Stimulated activated CD4-positive, alpha-beta T cell treated with anti-CD3 and anti-CD28 coated beads, TNF-alpha, amount 100 ng/mL, for 1 hour (primary cell): ENCODE measurements at places on chromosomes 4 and X.

DNA sequence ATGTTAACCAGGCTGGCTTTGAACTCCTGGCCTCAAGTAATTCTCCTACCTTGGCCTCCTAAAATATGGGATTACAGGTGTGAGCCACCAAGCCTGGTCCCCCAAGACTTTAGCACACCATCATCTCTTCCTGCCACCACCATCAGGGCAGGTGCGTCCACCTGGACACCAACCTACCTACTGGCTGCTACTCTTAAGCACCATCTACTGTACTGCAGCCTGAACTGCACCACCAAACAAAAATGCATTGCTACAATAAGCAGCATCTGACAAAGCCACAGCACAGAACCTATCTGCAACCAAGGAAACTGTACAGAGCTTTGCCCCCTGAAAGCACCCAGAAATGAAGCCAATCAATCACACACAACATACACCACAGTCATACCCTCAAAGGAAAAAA is 139.7 kb downstream of the EFHC2 start:
- no peak for DNase-seq

DNA sequence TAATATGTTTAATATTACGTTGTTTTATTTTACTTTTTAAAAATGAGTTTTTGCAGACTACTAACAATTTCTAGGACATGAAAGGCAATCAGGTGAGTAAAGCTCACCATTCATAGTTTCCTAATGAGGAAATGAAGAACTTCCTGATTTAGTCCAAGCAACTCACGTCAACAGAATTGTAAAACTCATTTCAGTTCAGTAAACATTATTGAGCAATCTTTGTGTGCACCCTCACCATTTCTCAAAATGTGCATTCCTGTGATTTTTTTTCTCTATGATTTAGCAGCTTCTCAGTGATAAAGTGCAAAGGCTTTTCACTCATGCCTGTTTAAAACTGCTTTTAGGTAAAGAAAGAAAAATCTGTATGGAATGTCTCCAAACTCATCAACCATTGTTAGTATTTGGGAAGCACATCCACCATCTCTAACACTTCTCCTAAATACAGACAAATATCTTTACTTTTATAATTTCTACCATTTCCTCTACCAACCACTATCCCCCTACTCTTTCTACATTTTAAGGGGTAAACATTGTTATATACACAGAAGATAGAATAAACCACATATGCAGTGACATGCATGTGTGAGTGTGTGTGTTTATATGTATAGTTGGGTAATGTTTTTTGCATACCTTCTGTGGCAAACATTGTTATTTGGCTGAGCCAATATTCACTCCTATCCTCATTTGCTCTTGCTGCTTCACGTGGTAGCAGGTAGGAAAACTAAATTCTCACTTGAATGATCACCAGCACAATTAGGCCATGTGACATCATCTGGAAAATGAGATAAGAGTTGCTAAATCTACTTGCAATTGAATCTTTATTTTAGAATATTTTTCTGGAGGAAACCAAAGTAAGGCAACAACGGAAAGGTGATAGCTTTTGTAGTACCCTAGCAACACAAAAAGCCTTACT is 54.7 kb upstream of the PRDM8 start:
- no peak for DNase-seq

DNA sequence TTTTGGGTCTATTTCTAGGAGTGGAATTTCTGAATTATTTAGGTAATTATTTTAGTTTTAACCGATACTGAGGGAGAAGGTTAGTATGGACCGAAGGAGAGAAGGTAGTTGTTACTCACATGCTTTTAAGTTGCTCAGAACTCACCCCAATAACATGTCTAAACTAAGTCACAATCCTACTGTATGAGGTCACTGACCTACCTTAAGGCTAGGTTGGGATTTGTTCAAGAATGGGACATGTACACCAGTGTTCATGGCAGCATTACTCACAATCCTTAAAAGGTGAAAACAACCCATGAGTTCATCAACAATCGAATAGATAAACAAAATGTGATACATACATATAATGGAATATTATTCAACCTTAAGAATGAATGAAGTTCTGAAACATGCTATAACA is 90.5 kb downstream of the MSN start:
- DNase-seq, result no peak

- DNase-seq, result no peak
Observed at GRCh38 chr4:120685756-120686278, 236.7 kb downstream of the PRDM5 start.

DNA sequence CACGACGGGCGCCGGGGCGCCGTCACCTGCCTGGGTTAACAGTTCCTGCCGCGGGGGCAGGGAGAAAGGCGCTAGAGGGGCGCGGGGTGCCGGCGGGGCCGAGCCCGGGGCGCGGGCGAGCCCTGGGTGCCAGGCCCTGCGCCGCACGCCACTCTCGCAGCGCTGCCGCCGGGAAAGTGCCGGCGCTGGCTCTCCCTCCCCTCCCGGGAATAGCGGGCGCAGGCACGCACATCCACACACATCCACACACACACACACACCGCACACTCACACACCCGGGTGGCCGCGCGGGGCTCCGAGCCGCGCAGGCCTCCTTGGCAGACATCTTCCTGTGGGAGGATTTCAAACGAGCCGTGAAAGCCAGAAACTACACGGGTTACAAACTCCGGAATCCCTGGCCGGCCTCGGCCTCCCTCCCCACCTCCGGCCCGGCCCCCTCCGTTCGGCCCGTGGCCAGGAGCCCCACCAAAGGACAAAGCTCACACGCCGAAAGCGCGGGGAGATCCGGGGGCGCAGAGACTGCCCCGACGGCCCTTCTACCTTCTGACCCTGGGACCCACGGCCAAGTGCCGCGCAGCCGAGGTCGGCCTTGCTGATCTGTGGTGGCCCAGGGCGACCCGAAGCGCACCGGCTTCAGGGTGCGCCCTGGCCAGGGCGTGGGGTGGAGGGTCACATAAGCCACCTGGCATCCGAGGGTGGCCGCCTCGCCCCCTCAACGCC is 92.3 kb downstream of the BCOR start:
- no peak for DNase-seq
